ENCODE measurements at places on chromosomes 6 and 20.

GRCh38 chr6:102223942-102224341, 830.4 kb downstream of the GRIK2 start:
- no peak for DNase-seq

DNA sequence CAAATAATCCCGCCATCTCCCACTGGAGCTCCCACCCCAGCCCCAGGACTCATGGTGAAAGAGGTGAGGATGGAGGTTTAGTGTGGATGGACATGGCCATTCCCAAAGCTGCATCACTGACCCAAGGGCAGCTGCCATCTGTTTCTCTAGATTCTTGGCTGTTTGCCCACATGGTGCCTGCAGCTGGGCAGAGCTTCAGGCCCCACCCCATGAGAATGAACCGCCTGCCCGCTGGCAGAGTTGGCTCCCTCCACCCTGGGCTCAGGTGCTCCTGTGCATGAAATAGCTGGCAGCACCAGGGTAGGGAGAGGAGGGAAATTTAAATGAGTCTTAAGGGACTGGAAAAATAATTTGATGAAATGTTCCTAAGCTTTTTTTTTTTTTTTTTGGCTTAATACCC, 17.4 kb downstream of the SCML4 start:
- no peak for DNase-seq

GRCh38 chr6:22030730-22031619, 265.9 kb downstream of the PRL start:
- DNase-seq = no peak

GRCh38 chr6:18395177-18395855, 8.2 kb downstream of the RNF144B start:
- no peak for DNase-seq

- no peak for DNase-seq
Measured at GRCh38 chr20:41094353-41095055, 42.8 kb upstream of the PLCG1 start.

- no peak for DNase-seq
Measured at GRCh38 chr6:142325111-142325510, 23.3 kb downstream of the ADGRG6 start.

DNA sequence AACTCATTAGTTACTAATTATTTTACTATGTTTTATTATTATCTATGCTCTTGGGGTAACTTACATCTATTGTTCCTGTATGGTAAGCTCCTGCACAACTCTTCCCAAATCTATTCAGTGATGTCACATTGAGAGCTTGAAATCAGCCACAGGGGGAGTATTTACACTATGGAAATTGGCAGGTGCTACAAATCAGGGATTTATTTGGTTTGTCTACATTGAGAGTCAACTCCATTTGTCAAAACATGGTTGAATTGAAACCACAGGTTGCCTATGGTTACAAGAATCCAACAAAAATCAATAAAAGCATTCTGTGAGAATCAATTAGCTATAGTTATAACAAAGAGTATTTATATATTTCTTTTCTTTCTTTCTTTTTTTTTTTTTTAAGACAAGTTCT, 3.9 kb upstream of the FITM2 start:
- no peak for DNase-seq

- no peak for DNase-seq
Measured at GRCh38 chr20:14673164-14673563, 335.8 kb upstream of the FLRT3 start.

- DNase-seq = no peak
Measured at GRCh38 chr6:144644776-144645175, 359.6 kb downstream of the UTRN start.
